Fibroblast of the conjunctiva (primary cell): ENCODE measurements at places on chromosomes 7 and 10.

GRCh38 chr7:41698726-41699125 lies 4.2 kb downstream of the INHBA start:
- DNase-seq, result no peak

DNA sequence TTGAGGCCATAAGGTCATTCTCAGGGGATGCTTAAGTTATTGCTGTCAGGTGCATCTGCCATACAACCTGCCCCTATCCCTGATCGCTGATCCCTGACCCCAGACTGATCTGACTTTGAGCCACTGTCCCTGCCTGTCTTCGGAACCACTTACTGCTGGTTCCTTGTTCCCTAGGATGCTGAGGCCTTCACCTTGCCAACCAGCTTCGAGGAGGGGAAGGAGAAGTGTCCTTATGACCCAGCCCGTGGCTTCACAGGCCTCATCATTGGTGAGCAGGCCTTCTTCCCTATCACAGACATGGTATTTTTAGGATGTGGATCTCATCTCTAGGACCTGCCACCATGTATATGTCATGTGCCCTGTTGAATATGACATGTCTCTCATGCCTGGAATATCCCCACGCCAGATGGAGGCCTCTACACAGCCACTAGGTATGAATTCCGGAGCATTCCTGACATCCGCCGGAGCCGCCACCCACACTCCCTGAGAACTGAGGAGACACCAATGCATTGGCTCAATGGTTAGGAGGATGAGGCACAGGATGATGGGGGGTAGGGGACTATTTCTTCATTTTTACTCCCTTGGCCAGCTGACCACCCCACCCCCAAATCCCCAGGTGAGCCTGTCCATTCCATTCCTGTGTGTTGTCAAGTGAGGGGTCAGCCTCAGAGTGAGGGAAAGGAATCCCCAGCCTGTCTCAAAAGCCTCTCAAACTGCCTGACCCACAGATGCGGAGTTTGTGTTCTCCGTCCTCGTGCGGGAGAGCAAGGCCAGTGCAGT lies 9.0 kb downstream of the MRPL43 start:
- DNase-seq, result no peak

DNA sequence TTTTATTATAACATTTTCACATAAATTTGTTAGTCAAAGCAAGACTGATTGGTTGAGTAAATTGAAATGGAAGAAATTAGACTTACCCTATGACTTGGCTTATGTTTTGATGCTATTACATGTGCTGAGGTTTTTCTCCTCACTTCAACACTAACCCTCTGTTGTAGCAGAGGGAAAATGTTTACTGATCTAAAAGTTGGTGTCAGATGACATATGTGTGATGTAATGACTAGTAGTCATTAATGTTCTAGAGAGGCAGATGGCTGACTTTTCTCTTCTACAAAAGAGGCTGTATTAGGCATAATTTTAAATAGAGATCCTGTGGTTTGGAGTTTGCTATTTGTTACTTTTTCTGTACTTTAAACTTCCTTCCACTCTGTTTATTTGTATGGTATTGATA lies 266.0 kb downstream of the BBS9 start:
- no peak for DNase-seq

GRCh38 chr7:54615537-54615936 lies 73.4 kb downstream of the VSTM2A start:
- no peak for DNase-seq

DNA sequence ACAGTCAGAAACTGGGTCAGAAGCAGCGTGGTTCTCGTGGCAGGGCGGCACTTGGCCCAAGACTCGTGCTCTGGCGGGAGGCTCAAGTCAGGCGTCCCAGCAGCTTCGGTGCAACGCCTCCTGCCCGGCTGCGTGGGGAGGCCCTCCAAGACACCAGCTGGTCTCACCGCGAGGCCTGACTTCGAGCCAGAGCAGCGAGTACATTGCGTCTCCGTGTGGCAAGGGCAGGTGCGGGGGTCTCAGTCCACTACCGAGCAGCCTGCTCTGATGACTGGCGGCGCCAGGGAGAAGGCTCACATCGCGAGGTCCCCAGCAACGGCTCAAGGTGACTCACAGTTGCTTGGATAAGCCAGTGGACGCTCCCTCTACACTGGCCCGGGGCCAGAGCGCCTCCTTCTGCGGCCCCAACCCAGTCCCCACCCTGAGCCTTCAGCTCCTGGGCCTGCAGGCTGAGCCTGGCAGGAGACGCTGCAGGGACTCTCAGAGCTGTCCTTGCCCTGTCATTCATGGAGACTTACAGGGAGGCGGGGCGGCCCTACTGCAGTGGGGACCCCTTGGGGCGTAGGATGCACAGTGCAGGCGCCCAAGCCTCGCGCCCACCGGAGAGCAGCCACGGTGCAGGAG lies 41.9 kb upstream of the PRKAR1B start:
- DNase-seq, result no peak

- peak; percentile 47 for DNase-seq
Measured at GRCh38 chr10:44280226-44281014, 104.5 kb downstream of the CXCL12 start.

DNA sequence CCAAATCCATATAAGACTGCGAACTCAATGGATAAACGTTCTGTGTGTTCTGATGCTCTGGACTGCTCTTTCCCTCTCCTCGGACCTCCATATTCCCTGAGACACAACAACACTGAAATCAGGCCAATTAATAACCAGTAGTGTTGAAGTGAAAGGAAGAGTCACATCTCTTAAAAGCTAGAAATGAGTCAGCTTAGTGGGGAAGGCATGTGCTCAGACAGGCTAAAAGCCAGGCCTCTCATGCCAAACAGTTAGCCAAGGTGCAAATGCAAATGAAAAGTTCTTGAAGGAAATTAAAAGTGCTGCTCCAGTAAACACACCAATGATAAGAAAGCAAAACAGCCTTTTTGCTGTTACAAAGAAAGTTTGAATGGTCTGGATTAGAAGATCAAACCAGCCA lies 29.3 kb downstream of the TNS3 start:
- DNase-seq, result no peak

GRCh38 chr10:101038484-101038883 lies 7.5 kb downstream of the SFXN3 start:
- no peak for DNase-seq

GRCh38 chr7:83581667-83582435 lies 67.1 kb downstream of the SEMA3E start:
- no peak for DNase-seq

DNA sequence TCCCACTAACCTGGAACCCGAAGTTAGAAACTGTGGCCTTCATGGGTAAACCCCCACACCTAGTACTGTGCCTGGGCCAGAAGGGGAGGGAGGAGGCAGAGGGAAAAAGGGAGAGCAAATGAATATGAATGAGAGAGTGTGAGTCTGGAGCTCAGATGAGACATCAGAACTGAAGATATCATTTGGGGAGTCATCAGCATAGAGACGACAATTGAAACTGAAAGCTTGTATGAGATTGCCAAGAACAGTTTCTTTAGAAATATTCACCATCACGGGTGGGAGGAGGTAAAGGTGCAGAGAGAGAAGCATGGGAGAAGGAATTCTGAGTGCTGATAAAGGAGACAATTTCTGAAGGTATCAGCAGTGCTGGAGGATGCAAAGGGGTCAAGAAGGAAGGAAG lies 171.2 kb downstream of the GRM8 start:
- DNase-seq, result no peak

DNA sequence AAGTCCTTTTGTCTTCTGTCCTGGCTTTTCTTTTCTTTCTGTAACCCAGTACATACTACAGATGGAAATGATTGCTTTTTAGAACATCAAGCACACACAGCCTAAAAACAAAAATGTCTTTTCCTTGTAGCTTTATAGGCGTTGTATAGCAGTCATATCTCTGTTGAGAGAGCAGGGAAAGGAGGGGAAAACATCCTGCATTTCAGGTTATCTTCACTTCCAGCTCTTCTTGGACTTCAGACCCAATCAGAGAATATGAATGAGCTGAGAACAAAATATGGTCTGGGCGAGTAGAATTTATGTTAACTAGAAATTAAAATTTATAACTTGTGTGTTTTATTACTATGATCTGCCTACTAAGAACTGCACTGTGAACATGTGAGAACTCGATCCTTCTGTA lies 14.7 kb downstream of the TMEM60 start:
- DNase-seq, result no peak

DNA sequence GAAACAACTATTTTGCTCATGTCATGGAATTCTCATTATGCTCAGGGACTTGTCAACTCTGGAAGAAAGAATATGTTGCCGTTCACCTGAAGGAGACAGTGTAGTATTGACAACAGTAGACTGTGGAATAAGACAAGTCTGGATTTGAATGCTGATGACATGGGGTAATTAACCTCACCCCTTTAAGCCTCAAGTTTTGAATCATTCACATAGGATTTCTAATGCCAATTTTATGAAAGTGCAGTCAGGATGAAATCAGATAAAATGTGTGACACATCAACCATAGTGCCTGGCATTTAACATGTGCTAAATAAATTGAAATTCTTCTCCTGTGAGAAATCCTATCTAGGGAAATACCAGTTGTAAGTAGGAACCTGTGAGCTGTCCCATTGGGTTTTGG lies 305.8 kb downstream of the KIF20B start:
- no peak for DNase-seq

DNA sequence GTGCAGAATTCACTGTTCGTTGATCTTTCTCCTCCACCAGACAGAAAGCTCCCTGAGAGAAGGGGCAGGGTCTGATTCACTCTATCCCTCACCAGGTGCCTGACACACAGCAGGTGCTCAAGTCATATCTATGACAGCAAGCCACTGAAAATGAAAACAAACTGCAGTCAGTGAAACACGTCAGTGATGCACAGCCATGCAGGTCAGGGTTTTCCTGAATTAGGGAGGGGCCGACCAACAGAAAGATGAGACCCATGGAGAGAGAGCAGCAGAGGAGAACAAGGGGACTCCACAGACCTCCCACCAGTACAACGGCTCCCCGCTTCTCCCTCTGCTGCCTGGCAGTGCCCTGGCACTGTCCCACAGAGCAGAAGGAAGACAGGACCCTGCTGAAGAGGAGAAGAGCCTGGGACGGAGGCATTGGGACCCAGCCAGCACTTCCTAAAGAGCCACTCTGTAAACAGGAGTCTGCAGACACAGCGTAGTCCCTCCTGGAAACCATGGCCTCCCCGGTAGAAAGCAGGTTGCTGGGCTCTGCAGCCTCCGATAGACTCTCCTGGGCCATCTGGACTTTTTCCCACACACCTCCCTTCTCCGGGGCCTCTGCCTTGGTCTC lies 50.3 kb downstream of the FAM53B start:
- DNase-seq, result no peak

GRCh38 chr7:117673839-117674238 lies 194.0 kb downstream of the CFTR start:
- peak; percentile 18 for DNase-seq

GRCh38 chr10:24279166-24279565 lies 70.2 kb downstream of the KIAA1217 start:
- DNase-seq, result no peak

- no peak for DNase-seq
Measured at GRCh38 chr10:37067576-37067975, 57.8 kb upstream of the ANKRD30A start.

- DNase-seq, result no peak
Measured at GRCh38 chr10:46518028-46518725, 38.3 kb downstream of the GPRIN2 start.

DNA sequence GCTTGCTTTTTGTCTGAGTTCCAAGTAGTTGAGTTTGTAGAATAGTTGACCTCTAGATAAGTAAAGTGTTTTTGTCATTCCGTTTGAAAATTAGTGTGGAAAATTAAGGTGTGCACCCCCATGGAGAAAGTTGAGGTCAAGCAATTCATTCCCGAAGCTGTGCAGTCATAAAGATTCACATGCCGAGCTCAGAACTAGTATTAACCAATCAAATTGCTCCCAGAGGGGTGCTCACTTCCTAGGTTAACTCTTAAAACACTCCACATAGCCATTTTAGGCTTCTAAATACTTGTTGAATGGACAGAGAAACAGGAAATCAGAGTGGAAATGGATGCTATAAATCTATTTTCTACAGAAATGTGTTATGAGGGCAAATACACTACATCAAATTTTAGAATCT lies 638.9 kb downstream of the SUGCT start:
- no peak for DNase-seq

- no peak for DNase-seq
Measured at GRCh38 chr7:19930051-19930450, 156.6 kb upstream of the TMEM196 start.

DNA sequence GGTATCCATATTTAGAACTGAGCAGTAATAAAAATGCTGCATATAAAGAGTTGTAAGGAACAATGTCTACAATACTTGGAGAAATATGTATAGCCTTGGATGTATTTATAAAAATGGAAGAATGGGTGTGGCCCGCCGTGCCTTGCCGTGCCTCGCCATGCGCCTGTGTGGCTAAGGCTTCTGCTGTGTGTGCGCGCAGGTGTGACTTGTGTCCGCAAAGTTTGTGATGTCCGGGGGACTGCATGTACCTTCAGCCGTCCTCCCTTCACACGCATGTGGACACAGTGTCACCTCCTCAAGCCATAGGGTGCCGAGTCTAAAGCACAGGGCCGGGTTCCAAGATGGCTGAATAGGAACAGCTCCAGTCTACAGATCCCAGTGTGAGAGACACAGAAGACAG lies 9.8 kb downstream of the SAMD9 start:
- DNase-seq, result no peak

- DNase-seq, result no peak
Measured at GRCh38 chr7:40716052-40716451, 581.2 kb downstream of the SUGCT start.

- DNase-seq, result no peak
Measured at GRCh38 chr10:28431139-28431538, 101.8 kb upstream of the WAC start.

DNA sequence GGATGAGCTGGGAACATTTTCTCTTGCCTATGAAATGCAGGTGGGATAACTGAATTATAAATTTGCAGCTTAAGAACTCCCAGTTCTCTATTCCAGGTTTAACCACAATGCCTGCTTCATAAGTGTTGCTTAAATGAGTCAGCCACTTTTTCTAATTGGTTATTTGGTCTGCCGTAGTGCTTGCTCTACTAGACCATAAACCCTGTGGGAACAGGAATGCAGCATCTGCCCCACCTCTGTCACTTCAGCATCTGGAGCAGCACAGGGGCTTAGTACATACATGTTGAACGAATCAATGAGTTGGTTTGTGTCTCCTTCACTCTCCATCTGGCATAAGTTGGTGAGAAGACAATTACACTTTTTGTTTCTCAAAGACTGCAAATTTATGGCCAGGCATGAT lies 95.2 kb upstream of the PTER start:
- DNase-seq, result no peak

GRCh38 chr10:63539377-63539776 lies 18.2 kb downstream of the REEP3 start:
- no peak for DNase-seq

GRCh38 chr7:101200504-101200861 lies 353 bp downstream of the MOGAT3 start:
- DNase-seq, result no peak

DNA sequence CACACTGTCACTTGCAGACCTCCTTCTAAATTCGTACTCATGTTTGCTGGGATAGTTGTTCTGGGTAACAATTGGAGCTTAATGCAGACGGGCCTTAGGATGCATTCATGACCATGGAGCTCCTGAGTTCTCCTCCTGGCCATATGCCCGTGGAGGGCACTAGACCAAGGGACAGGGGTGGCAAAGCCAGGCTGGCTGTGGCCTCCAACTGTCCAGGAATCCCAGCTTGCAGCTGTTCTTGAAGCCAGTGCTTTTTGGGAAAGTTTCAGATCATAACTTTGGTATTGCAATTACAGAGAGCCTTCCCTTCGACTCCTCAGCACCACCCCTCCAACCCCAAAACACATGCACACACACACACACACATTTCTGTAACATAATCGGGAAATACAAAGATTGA lies 30.6 kb downstream of the ANTXRL start:
- no peak for DNase-seq

- DNase-seq, result no peak
Measured at GRCh38 chr10:47048526-47048905, 137.3 kb downstream of the PTPN20 start.

GRCh38 chr7:3712841-3713240 lies 411.8 kb downstream of the SDK1 start:
- no peak for DNase-seq
